ENCODE measurements at places on chromosomes 1 and 21.

DNA sequence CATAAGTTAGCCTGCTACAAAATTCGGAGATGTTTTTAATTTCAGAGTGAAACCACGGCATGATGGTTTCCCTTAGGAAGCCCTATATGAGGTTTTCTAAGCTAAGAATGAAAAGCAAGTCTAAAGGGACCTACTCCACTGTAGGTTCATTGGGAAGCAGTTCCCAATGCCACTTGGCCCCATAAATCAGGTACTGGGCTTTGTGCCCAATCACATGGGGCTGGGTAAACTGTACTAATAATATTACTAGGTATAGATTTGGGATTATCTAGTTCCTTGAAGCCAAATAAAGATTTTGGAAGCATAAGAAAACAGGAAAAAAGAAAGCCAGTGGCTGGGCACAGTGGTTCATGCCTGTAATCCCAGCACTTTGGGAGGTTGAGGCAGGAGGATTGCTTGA lies 19.1 kb upstream of the ANGPTL7 start:
- DNase-seq: no peak

- DNase-seq: peak; percentile 54
Measured at GRCh38 chr1:58768971-58769808, 14.7 kb downstream of the JUN start.

- no peak for DNase-seq
Measured at GRCh38 chr1:205824180-205824579, 11.2 kb upstream of the SLC41A1 start.

- no peak for DNase-seq
Measured at GRCh38 chr1:144551543-144552424, 40.9 kb upstream of the PPIAL4F start.

DNA sequence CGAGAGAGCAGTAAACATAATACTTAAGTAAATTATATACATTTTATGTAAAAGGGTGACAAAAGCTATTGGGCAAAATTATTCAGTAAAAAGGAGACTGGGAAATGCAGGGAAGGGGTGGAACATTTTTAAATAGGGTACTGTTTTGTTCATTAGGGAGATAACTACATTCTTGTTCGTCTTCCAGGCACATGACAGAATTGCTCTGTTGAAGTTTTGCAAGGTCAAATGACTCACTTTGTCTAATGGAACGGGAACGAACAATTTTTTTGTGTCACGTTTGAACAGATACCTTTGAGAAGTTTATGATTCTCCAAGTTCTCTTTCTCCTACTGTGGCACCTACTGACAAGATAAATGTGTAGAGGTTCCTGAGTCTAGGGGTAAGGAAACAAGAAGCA lies 382.3 kb upstream of the ZRANB2 start:
- DNase-seq: no peak

DNA sequence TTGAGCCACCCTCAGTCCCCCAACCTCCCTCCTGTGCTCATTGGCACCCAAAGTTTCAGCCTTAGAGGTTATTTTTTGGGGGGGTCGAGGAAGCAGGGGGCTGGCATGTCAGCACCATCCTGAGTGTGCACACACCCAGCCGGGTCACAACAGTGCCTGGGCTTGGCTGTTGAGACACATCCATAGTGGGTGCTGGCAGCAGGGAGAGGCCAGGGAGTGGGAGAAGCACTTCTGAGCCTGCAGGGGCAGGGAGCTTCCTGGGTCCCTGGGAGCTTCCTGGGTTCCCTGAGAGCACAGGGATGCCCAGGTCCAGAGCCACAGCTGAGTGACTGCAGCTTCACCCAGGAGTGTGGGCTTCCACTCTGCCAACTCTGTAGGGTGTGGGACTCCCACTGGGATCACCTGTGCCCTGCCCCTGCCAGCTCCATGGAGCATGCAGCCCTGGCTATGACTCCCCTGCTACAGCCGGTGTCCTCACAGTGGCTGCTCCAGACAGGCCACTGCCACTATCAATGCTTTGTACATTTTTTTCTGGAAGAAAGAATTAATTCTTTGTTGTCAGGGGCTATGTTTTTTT lies 240.4 kb downstream of the PTGER3 start:
- DNase-seq: no peak

- DNase-seq: no peak
Measured at GRCh38 chr1:175984813-175985212, 222.3 kb downstream of the COP1 start.

- DNase-seq: no peak
Measured at GRCh38 chr1:41805771-41806471, 112.8 kb downstream of the HIVEP3 start.

DNA sequence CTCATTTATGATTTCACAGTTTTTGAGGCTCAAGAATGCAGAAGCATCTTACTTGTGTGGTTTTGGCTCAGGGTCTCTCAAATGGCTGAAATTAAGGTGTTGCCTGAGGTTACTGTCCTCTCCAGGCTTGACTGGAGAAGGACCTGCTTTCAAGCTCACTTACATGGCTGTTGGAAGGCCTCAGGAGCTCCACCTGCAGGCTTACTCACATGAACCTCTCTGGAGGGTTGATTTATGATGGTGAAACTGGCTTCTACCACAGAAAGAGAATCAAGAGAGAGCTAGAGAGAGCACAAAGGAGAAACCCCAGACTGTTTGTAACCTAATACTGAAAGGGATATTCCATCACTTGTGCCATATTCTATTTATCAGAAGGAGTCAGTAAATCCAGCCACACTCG lies 6.2 kb upstream of the KCNK2 start:
- DNase-seq: peak; percentile 24

GRCh38 chr1:115558275-115558674 lies 83.5 kb upstream of the VANGL1 start:
- DNase-seq: no peak

DNA sequence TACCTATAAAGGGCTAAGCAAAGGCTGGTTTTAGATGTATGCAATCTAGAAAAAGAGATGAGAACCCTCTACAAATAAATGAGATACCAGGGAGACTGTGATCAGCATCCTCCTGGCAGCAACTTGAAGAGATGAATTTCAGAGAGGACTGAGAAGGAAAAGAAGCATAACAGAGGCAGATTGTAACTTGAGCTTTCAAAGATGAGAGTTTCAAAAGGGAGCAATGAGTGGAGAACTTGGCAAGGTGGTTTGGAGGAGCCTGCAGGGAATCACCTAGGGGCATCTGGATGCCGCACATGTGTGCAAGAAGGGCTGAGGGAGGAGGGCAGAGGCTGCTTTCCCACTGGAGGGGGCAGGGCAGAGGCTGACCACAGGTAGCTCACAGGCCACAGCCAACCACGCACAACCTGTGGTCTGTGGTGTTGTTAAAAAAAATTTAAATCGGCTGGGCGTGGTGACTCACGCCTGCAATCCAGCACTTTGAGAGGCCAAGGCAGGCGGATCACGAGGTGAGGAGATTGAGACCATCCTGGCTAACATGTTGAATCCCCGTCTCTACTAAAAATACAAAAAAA lies 50.2 kb downstream of the PCNX2 start:
- no peak for DNase-seq

DNA sequence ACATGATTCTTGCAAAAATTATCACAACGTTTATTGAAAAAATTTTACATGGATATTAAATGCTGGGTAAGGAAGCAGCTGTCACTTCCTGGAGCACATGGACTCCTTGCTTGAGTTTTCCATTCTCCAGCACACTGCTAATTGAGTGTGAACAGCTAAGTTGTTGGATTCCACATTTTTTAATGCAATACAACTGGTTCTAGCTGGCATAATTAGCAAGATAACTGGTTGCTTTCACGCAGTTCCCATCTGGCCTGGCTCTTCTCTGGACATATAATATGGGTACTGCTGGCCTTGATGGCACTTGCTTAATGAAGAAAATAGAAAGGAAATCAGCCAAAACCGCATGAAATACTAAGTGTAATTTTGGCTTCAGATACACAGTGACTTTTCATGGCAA lies 26.6 kb downstream of the RGS21 start:
- DNase-seq: no peak

- no peak for DNase-seq
Measured at GRCh38 chr1:181737056-181737455, 253.7 kb downstream of the CACNA1E start.

- peak; percentile 23 for DNase-seq
Measured at GRCh38 chr1:212607206-212607912, 1.2 kb upstream of the ATF3 start.

DNA sequence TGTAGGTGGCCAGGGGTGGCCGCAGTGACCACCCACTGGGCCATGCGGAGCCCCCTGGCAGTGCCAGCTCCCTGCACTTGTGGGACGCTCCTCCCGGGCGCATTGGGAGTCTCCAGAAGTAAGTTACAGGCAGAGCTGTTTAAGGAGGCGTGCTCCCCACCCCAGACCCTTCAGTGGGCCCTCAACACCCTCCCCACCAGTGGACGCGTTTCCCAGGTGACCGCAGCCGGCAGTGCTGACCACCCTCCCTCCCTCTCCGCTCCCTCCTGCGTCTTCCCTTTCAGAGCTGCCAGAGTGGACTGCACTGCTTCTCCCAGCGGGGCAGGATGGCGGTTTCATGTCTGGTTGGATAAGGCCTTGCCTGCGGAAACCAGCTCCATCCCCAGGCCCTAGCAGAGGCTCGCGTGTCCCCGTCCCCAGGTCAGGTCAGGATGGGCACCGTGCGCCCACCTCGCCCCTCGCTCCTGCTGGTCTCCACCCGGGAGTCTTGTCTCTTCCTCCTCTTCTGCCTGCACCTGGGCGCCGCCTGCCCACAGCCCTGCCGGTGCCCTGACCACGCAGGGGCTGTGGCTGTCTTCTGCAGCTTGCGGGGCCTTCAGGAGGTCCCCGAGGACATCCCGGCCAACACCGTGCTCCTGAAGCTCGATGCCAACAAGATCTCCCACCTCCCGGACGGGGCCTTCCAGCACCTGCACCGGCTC lies 1.1 kb downstream of the LRRC3 start:
- no peak for DNase-seq

GRCh38 chr1:113949007-113949406 lies 19.9 kb downstream of the HIPK1 start:
- DNase-seq: no peak

- DNase-seq: no peak
Measured at GRCh38 chr1:117020526-117021156, 19.1 kb downstream of the CD101 start.

DNA sequence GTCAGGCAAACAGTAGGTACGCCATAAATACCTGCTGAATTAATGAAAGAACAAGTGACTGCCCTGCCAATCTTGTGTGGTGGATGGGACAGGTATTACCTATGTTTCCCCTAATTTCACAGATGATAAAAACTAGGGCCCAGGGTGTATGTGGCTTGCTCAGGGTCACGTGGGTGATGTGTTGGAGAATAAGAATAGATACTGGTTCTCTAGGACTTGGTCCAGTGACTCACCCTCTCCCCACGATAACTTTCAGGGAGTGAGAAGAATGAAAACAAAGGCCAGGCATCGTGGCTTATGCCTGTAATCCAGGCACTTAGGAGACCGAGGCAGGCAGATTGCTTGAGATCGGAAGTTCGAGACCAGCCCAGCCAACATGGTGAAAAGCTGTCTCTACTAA lies 26.7 kb downstream of the SLC26A9 start:
- no peak for DNase-seq

DNA sequence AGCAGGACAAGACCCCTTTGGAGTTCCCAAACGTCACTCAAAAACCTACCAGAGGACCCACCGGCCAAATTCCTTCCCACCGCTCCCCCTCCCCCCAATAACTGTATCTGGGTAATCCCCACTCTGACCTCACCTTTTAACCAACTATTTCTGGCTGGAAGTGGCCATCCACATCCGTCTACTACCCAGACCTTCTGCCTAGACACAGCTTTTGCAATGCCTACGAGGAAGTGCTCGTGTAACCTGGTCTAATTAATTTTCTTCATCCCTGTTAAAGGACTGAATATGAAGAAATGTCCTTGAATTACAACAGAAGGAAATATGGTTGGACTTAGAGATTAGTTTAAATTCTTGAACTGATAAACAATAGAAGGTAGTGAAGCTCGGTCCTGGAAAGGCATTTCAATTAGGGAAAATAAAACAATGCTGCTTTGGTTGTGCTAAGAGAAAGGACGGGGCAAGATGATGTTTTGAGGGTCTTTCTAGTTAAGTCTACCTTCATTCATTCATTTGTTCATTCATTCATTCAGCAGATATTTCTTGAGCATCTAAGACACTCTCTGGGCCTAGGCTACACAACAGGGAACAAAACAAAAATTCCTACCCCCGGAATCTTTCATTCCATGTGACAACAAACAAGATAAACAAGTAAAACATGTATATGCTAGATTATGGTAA lies 18.8 kb downstream of the AVPR1B start:
- no peak for DNase-seq

GRCh38 chr1:229224308-229224707 lies 46.6 kb upstream of the RAB4A start:
- DNase-seq: no peak

DNA sequence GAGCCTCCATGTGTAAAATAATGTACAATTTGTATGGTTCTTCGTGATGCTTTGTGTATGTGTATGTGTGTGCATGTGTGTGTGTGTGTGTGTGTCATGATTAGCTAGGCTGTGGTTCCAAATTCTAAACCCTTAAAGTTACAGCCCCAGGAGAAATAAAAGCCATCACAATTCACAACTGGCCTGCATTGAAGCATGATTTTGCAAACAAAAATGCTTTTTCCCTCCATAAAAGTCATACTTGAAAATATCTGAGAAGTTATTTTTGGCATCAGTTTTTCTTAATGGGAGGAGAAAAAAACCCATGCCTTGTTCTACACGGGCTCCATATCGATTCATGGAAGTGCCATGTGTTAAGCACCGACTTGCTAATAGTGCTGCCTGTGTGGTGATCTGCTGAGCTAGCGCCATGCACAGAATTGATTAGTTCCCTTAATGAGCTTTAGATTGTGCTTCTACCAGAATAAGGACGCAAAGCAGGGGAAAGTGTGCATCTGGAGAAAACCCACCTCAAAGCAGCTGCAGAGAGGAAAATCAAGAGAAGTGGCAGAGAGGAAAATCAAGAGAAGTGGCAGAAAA lies 207.3 kb downstream of the DSCAM start:
- no peak for DNase-seq

DNA sequence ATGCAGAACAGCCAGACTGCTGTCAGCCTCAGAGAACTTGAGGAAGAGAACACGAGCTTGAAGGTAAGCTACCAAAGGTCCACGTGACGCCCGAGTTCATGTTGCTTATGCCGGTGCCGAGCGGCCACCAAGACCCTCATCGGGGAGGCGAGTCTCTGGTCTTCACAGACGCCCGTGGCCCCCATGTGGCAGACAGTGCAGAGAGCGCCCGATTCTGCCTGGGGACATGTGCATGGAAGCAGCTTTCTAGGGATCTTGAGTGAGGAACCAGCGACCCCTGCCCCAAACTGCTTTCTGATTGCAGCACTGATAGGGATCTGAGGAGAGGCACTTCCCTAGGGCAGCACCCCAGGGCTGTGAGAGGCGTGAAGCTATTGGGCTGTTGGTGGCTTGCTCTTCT lies 56.3 kb upstream of the DIP2A start:
- no peak for DNase-seq

Data from NCI-H510A treated with DMSO at 0.1 percent for 48 hours (cell line).